Fibroblast of skin of left quadriceps (primary cell): ENCODE measurements at places on chromosomes 1 and 21.

DNA sequence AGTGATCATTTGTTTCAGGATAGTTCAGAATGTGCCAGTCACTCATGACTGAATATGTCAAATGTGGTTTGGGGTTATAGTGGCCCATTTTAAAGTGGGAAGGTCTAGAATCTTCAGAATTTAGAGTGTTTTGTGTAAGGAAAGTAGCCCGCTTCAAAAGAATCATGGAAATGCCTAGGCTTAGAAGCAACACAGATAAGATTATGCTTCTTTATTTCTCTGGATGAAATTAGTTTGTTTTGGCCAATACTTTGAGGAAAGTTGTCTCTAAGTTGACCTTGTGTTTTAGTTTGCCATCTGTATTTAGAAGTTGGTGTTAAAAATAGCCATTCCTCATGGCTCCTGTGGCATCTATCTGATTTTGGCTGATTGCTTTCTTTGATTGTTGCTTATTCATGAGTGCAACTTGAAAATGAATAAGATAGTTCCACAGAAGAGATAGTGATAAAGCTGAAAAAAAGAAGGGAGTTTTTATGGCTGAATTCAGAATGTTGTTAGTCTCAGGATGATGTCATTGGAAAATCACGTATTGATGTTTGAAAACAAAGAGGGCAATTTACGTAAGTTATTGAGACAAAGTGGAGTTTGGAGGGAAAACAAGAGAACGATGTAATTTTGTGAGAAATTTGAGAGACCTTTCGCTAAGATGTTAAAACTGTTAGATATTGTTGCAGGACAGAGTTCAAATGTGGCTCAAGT, 71.9 kb downstream of the PLA2G4A start:
- DNase-seq: no peak

DNA sequence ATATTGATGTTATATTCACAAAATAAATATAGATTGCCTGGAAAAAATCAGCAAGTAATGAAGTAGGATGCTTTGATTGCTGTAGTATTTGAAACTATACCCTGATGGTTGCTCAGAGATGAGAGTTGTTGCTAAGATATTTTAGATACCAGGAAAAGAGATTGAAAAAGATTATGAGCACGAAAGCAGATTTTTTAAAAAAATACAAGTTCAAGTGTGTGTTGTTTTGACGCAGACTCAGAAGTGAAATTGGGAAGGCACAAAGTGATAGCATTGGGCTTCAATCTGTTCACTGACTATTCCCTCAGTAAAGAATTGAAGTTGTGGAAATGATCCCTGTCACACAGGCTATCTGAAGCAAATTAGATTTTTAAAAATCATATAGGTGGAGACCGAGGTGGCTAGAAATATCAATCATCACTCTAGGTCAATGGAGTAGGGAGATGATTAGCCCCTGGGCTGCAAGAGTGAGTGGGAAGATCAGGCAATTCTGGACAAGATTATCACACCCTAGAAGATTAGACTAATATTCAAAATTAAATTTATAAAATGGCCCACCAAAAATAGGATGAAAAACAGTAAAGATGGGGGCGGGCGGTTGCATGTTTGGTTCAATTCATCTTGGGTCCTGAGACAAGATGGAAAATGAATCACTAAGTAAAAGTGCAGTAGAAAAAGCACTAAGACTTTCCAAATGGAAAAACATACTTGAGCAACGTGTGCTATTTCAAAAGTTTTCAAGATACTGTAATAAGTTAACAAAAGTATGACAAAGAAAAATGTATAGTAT, 41.5 kb upstream of the LRRC8D start:
- DNase-seq: no peak

- no peak for DNase-seq
Measured at GRCh38 chr1:13228343-13228781, 2.4 kb upstream of the PRAMEF18 start.

- no peak for DNase-seq
Measured at GRCh38 chr1:172134087-172134731, 286.3 kb upstream of the C1orf105 start.

GRCh38 chr21:33007747-33008146, 18.0 kb upstream of the OLIG2 start:
- DNase-seq: no peak

DNA sequence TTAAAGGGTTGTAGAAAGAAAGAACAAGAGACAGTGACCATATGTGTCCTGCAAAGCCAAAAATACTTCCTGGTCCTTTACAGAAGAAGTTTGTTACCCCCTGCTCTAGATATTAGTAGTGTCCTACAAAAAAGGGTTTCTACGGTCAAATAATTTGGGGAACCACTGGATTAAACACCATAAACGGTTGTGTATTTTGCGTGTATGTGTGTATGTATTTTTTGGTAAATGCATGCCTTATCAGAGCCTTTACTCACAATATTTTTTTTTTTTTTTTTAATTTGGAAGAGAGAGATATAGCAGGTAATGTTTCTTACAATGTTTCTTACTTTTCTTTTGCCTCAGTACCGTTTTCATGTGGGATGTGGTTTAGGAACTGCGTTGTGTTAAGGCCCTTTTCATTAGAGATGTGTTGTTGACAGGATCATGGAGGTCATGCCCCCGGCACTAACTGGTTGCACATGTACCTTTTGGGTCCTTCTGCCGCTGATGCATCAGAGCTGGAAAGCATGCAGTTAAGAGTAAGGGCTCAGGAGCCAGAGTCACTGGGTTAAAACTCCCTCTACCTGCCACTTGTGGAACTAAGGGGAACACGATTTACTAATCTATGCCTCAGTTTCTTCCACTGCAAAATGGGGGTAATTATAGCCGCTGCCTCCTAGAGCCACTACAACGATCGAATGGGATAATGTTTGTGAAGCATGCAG, 234.6 kb upstream of the KAZN start:
- DNase-seq: no peak

GRCh38 chr1:191022856-191023255, 545.2 kb upstream of the BRINP3 start:
- DNase-seq: peak; percentile 16

- no peak for DNase-seq
Measured at GRCh38 chr1:25793585-25794170, 6.3 kb upstream of the SELENON start.

GRCh38 chr1:203744075-203744972, 20.7 kb upstream of the LAX1 start:
- DNase-seq: no peak

- DNase-seq: no peak
Measured at GRCh38 chr1:182610606-182611194, 6.5 kb upstream of the RGS16 start.

DNA sequence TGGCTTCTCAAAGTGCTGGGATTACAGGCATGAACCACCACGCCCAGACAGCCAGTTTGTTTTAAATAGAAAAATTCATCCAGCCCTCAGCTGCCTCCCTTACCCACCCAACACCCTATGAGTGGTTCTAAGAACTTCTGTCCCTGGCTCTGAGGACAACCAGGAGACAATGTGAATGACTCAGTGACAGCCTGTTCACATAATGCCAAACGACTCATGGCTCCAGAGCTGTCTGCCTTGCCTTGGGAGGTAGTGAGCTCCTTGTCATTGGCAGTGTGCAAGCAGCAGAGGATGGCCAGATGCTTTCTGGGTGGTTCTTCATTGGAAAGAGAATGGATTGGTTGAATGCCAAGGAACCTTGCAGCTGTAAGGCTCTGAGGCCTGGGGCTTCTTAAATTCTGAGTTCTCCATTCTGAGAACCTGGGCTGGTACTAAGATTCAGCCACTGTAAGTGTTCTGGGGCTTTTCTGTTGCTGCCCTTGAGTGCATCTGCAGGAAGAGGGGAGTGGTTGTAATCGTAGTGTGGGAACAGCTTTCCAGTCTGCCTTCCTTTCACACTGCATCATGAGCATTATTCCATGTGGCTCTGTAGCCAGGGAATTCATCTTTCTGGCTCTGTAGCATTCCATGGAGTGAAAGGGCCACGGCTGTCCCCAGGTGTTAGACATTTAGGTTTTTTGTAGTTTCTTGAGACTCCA, 5.8 kb downstream of the SERINC2 start:
- DNase-seq: no peak

DNA sequence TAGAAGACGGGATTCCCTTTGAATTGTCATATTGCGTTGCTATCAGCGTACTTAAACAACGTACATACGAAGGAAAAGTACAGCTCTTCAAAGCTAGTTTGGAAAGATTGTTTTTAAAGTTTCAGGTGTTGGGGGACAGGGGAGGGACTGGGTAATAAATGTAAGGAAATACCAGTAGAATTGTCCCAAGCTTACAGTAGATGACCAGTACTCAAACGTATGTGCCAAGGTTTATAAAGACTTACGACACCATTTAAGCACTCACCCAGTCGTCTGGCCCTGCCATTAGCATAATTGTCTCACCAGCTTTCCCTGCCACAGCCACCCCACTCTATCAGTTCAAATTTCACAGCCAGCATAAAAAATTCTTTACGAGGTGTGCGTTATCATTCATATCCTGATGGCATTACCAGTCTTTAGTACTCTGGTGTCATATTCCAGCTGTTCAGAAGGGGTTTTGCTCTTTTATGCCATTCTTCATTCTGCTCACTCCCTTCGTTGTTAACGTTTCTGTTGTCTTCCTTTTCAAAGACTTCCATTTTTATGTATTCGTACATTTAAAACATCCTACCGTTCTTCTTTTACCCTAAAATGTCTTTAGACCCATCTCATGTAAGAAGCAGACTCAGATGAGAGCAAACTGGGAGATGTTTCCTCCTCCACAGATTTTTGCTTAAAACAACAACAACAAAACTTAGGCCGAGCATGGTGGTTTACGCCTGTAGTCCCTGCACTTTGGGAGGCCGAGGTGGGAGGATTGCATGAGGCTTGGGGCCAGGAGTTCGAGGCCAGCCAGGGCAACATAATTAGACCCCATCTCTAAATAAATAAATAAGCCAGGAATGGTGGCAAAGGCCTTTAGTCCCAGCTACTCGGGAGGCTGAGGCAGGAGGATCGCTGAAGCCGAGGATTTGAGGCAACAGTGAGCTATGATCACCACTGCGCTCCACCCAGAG, 1.0 kb upstream of the HP1BP3 start:
- DNase-seq: no peak

- DNase-seq: no peak
Measured at GRCh38 chr1:11845641-11846335, 1.8 kb downstream of the NPPA start.

GRCh38 chr1:163166886-163167555, 35.7 kb downstream of the RGS5 start:
- no peak for DNase-seq

- DNase-seq: no peak
Measured at GRCh38 chr1:16153999-16154673, 1.7 kb downstream of the EPHA2 start.
